Bladder microvascular endothelial cell (primary cell): ENCODE measurements at places on chromosomes 13 and 19. TPM values are rescaled to one million over a fixed set of nuclear protein-coding genes. Genes with fewer than 3 reads are reported as not detected.

Gene WDR87
- total RNA-seq, result not detected in 2 replicates

Gene ZNF534
- total RNA-seq, result 0.06 TPM in 1 of 2 replicates, not detected in the other

Gene SHISA7
- total RNA-seq, result not detected in 2 replicates

Gene ANGPTL4
- 3.6 and 26.3 TPM in 2 replicates for total RNA-seq

Gene GET3
- 66.6 and 79.8 TPM in 2 replicates for total RNA-seq

Gene KLK12
- not detected in 2 replicates for total RNA-seq

Gene LHFPL6
- total RNA-seq, result 19.4 and 53.3 TPM in 2 replicates

Gene EPSTI1
- total RNA-seq, result 1.9 and 5.8 TPM in 2 replicates

Gene CYP2A6
- total RNA-seq, result not detected in 2 replicates

Gene KLHL1
- total RNA-seq, result not detected in 2 replicates

Gene DPY19L3
- 15.1 and 26.8 TPM in 2 replicates for total RNA-seq

Gene ZNF471
- 1.1 and 2.9 TPM in 2 replicates for total RNA-seq

Gene VSTM1
- total RNA-seq, result not detected in 2 replicates

Gene RGL3
- 0.16 and 2.9 TPM in 2 replicates for total RNA-seq

Gene METTL21C
- total RNA-seq, result not detected in 2 replicates

Gene ERICH6B
- not detected in 2 replicates for total RNA-seq

Gene KIR2DL3
- not detected in 2 replicates for total RNA-seq

Gene KCTD12
- total RNA-seq, result 105 and 244 TPM in 2 replicates

Gene NCR1
- total RNA-seq, result not detected in 2 replicates

Gene CCL25
- not detected in 2 replicates for total RNA-seq

Gene NUP62
- 21.0 and 49.7 TPM in 2 replicates for total RNA-seq
